ENCODE measurements at places on chromosomes 3 and 15.

DNA sequence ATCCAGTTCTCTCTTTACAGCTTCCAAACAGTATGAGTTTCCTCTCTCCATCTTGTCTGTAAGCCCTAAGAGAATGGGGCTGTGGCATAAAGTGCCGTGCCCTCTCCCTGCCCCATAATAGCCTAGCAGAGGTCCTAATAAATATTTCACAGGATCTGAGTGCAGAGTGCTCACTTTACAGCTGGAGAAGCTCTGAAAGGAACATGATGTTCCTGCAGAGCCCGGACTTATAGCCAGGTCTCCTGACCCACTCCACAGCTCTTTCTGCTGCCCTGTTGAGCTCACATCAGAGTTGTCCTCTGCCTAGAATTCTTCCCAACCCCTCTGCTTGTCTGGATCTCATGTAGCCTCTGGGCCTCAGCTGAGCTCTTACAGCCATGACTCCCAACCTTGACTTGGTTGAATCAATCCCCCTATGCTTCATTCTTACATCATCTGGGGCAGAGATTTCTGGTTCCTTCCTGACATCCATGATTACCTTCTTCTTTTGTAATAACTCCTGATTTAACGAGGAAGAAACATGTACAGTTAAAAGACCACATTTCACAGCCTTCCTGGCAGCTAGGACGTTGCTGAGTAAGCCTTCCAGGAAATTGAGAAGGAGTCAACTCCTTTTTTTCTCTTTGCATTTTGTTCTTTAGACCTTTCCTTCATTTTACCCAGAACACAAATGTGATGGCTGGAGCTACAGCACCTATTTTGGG is 135.3 kb downstream of the RPLP1 start:
- DNase-seq = no peak

GRCh38 chr15:29401644-29402043 is 132.0 kb upstream of the NSMCE3 start:
- DNase-seq = no peak

DNA sequence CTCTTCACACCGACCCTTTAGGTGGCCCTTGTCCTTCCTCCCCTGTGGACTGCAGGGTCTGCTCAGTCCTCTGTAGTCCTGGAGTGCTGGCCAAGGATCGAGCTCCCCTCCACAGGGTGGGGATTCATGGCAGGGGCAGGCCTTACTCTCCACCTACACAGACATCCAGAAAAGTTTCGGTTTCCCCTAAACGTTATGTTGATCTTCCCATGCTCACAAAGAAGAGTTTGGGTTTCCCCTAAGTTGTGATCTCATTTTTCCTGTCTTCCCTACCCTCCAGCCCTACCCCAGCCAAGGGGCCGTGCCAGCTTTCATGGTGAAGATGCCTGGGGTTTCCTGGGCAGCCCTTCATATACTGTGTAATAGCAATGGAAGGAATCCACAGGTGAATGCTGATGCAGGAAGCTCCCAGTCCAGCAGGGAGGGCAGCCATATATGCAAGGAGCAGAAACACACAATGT is 10.3 kb downstream of the STOML1 start:
- no peak for DNase-seq

DNA sequence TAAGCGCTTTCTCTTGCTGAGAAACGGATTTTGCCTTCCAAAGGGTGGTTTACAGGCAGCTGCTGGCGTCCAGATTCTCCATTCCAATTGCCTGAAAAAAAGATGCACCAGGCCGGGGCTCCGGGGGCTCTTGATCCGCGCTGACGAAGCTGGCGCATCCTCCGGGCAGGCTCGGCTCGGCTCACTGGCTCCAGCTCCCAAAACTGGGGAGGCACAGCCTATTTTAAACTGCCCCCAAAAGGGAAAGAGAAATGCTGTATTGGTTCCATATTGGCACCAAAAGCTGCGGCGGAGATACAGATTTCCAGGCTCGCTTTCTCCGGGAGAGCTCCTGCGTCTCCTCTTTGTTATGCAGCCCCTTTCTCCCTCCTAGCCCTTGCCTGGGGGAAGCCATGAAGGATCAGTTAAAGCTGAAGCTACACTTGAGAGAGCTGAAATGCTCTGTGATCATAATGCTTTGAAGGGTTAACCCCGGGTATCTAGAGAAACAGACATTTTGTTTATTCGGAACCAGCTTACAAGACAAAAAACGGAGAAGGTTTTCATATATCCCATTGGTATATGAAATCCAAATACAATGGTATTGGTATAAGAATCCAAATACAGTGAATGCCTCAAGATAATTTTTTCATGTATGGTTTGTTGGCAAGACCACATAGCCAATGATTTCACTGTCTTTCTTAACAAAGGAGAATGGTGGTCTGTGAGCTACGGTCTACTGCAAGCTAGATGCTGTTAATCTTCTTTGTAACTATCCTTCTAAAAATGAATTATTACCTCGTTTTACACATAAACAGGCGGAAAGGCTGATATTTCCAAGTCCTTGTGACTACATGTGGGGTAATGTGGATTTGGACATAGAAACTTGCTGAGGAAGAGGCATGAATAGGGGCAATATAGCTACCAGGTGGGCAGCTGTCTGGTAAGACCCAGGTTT is 693 bp downstream of the CD200 start:
- no peak for DNase-seq

- no peak for DNase-seq
These were observed 15.3 kb downstream of the FYCO1 start for GRCh38 chr3:45980229-45980813.

- DNase-seq = no peak
These were observed 154.3 kb downstream of the GOLIM4 start for GRCh38 chr3:167941234-167941995.

- no peak for DNase-seq
These were observed 48.5 kb downstream of the ACAA1 start for GRCh38 chr3:38088126-38089078.

DNA sequence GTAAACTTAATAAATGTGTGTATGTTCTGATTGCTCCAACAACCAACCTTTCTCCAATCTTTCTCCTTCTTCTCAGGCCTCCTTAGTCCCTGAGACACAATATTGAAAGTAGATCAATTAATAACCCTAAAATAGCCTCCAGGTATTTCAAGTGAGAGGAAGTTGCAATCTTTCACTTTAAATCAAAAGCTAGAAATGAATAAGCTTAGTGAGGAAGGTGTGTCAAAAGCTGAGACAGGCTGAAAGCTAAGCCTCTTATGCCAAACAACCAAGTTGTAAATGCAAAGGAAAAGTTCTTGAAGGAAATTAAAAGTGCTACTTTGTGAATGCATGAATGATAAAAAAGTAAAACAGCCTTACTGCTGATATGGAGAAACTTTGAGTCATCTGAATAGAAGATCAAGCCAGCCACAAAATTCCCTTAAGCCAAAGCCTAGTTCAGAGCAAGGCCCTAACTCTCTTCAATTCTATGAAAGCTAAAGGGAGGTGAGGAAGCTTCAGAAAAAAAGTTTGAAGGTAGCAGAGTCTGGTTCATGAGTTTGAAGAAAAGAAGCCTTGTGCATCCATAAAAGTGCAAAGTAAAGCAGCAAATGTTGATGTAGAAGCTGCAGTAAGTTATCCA is 38.6 kb downstream of the CCDC80 start:
- DNase-seq = no peak

GRCh38 chr3:62815981-62816380 is 59.2 kb downstream of the CADPS start:
- DNase-seq = no peak
